ENCODE measurements at places on chromosomes 7 and 10.

- no peaks in the 10 kb centered on the region for H3K4me1 ChIP-seq
- H3K4me3 ChIP-seq = no peak overlapping the region
- H3K36me3 ChIP-seq = no peaks in the 10 kb centered on the region
- H3K27ac ChIP-seq = no peak overlapping the region
Measured at GRCh38 chr7:128119036-128119435, 87.8 kb upstream of the LRRC4 start.

DNA sequence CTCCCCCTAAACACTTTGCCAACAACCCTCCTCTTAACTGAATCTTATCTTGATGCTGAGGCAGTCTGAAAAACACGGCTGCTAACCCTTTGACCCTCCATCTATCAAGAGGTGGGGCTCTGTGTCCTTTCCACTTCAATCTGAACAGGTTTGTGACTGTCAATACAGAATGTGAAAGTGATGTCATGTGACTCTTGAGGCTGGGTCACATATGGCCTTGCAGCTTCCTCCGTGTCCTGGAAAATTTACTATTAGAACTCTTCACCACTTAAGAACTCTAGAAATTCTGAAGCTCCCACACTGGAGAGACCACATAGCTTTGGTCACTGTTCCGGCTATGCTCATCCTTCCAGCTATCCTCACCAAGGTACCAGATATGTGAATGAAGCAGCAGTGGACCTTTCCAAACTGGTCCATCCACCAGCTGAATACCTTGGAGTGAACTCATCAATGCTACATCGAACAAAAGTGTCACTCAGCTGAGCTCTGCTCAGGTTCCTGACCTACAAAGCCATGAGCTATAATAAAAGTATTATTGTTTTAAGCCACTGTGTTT lies 30.7 kb upstream of the ASAH2 start:
- no peak overlapping the region for H3K4me3 ChIP-seq
- H3K27ac ChIP-seq = no peak overlapping the region
- H3K4me1 ChIP-seq = peaks cover 12% of the 10 kb centered on the region

DNA sequence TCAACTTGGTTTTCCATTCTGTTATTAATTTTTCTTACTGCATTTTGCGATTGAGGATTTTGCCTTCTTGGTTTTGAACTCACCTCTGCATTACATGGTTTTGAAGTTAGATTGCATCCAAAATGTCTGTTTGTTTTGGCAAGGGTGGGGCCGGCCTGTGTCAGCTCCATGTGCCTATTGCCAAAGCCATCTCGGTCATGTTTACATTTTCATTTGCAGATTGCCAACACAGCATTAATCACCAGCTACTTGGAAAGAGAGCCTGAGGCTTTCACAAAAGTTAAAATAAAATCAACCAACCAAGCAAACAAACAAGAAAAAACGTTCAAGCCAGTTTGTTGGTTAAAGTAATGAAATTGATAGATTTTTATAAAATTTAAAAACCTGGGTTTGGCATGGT lies 695.8 kb downstream of the TYW1 start:
- H3K36me3 ChIP-seq = no peaks in the 10 kb centered on the region
- no peaks in the 10 kb centered on the region for H3K4me1 ChIP-seq
- no peaks in the 10 kb centered on the region for H3K27me3 ChIP-seq
- no peak overlapping the region for H3K4me3 ChIP-seq

GRCh38 chr7:26295586-26295985 lies 3.9 kb downstream of the SNX10 start:
- no peak overlapping the region for H3K4me3 ChIP-seq
- H3K27me3 ChIP-seq = no peaks in the 10 kb centered on the region
- H3K36me3 ChIP-seq = no peaks in the 10 kb centered on the region
- no peak for DNase-seq

DNA sequence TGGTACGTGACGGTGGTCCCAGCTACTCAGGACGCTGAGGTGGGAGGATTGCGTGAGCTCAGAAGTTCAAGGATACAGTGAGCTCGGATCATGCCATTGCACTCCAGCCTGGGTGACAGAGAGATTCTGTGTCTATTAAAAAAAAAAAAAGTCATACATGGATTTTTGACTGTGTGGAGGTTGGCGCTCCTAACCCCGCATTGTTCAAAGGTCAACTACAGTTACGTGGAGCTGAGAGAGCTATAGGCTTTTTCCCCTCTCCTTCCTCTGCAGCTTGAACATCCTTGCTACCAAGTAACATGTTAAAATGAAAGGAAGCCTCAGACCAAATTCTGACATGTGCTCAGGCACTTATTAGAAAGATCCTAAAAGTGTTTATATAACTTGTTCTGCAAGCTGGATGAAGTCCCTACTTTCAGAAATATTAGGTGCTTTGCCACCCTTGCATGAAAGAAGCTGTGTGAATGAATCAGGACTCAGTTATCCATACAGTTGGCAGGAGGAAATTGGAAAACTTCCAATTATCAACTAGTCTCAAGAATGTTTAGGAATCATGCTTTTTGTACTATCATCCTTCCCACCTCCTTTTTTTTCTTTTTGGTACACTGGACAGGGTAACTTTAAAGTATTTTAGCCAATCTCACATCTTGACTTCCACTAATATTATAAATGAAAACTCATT lies 12.5 kb upstream of the ST7 start:
- no peaks in the 10 kb centered on the region for H3K36me3 ChIP-seq
- H3K4me1 ChIP-seq = no peaks in the 10 kb centered on the region
- DNase-seq = peak; percentile 14
- no peak overlapping the region for H3K4me3 ChIP-seq
- no peaks in the 10 kb centered on the region for H3K27me3 ChIP-seq

- no peaks in the 10 kb centered on the region for H3K4me1 ChIP-seq
- no peak overlapping the region for H3K4me3 ChIP-seq
- H3K27ac ChIP-seq = no peak overlapping the region
- DNase-seq = no peak
Measured at GRCh38 chr7:102469351-102469971, 4.7 kb downstream of the LRWD1 start.

DNA sequence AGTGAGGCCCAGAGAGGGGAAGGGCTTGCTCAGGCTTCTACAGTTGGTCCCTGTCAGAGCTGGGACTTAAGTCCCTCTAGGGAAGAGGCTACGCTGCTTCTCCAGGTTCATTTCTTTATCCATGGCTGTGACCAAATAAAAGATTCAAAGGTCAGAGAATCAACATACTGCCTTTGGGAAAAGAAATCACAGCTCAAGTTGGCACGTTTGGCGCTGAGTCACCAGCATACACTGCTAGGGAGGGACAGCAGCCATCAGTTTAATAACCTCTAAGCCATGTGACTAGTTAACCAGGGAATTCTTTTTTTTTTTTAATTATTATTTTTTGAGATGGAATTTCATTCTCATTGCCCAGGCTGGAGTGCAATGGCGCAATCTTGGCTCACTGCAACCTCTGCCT lies 28.4 kb upstream of the CRHR2 start:
- DNase-seq = peak; percentile 31
- H3K4me3 ChIP-seq = no peak overlapping the region
- H3K27me3 ChIP-seq = peaks cover 8% of the 10 kb centered on the region
- H3K4me1 ChIP-seq = 0 out of 2 replicates have a peak, but pooled peaks cover 6% of the 10 kb centered on the region
- no peaks in the 10 kb centered on the region for H3K36me3 ChIP-seq

GRCh38 chr7:12296051-12296570 lies 85.0 kb downstream of the TMEM106B start:
- H3K27ac ChIP-seq = no peak overlapping the region
- no peaks in the 10 kb centered on the region for H3K4me1 ChIP-seq
- no peaks in the 10 kb centered on the region for H3K27me3 ChIP-seq
- no peak overlapping the region for H3K4me3 ChIP-seq
- DNase-seq = no peak

DNA sequence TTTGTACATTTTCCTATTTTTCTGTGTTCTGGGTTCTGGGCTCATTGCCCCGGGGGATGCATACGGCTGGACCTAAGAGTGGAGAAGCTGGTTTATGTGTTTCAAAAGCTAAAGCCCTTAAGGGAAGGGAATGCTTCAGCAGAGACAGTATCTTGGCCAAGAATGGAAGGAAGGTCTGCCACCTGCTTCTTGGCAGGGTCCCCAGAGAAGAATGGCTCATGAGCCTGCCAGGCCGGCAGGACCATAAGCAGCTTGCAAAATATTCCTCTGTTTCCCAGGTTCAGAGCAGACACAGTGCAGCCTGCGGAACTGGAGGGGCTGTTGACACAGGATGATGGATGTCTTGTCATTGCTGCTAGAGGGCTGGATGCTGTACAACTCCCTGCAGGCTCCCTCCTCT lies 7.8 kb upstream of the ABHD11 start:
- H3K36me3 ChIP-seq = no peaks in the 10 kb centered on the region
- DNase-seq = no peak
- no peaks in the 10 kb centered on the region for H3K4me1 ChIP-seq
- no peaks in the 10 kb centered on the region for H3K27me3 ChIP-seq
- no peak overlapping the region for H3K4me3 ChIP-seq

- H3K27me3 ChIP-seq = no peaks in the 10 kb centered on the region
- DNase-seq = no peak
- no peak overlapping the region for H3K27ac ChIP-seq
- H3K4me3 ChIP-seq = no peak overlapping the region
Measured at GRCh38 chr10:27687743-27688142, 57.9 kb downstream of the MKX start.

DNA sequence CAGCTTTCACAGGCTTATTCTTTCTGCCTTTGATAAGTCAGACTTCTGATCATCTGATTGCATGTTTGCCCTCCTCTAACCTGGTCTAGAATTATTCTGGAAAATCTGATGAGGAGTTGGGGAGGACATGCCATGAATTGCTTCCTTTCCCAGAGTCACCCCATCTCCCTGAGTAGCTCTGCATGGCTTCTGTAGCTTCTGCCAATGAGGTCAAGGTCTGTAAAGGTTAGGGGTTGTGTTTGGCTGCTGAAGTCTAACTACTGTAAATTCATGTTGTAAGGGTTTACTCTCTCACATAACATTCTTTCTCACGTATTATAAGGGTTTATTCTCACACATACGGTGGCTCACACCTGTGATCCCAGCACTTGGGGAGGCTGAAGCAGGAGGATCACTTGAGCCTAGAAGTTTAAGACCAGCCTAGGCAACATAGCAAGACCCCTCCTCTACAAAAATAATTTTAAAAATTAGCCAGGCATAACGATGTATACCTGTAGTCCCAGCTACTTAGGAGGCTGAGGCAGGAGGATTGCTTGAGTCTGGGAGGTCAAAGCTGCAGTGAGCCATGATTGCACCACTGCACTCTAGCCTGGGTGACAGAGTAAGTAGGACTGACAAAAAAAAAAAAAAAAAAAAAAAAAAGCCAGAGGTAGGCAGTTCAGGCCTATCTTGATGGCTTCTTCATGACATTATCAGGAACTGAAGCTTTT lies 10.7 kb downstream of the GSTO2 start:
- peaks cover 1% of the 10 kb centered on the region for H3K4me1 ChIP-seq
- H3K36me3 ChIP-seq = no peaks in the 10 kb centered on the region
- no peaks in the 10 kb centered on the region for H3K27me3 ChIP-seq

- peaks cover 23% of the 10 kb centered on the region for H3K4me1 ChIP-seq
- DNase-seq = peak; percentile 14
- H3K27ac ChIP-seq = no peak overlapping the region
- H3K27me3 ChIP-seq = no peaks in the 10 kb centered on the region
- H3K36me3 ChIP-seq = no peaks in the 10 kb centered on the region
- H3K4me3 ChIP-seq = no peak overlapping the region
Measured at GRCh38 chr7:105245398-105246114, 143.2 kb downstream of the SRPK2 start.

- H3K27me3 ChIP-seq = no peaks in the 10 kb centered on the region
- H3K4me3 ChIP-seq = no peak overlapping the region
- no peaks in the 10 kb centered on the region for H3K4me1 ChIP-seq
- no peak for DNase-seq
- H3K27ac ChIP-seq = no peak overlapping the region
Measured at GRCh38 chr7:125516194-125516593, 586.6 kb upstream of the POT1 start.

DNA sequence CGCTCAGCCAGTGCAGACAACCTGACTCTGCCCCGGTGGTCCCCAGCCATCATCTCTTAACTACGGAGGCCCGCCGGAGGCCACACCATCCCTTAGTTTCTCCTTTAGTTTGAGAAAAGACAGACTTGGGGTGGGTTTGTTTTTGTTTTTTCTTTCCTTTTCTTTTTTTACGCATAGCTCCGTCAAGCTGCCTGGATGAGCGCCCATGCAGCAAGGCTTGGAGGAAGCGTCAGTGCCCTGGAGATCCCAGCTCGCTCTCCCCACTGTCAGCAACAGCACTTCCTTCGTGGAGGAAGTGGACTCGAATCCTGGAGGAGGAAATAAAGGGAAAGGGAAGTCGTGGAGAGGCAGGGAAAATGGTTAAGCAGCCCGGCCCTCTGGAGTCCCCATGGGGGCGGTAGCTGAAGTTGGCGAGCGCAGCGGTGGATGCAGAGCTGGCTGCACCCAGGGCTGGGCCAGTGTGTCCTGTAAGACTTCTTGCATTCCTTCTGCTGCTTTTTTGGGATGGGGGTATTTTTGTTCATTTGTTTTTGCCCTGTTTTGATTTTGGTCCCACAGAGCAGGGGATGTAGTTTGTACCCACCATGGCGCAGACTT lies 35.9 kb upstream of the GJD4 start:
- peaks cover 14% of the 10 kb centered on the region for H3K4me1 ChIP-seq
- H3K27me3 ChIP-seq = no peaks in the 10 kb centered on the region
- no peak overlapping the region for H3K27ac ChIP-seq
- H3K4me3 ChIP-seq = no peak overlapping the region
- peaks cover 20% of the 10 kb centered on the region for H3K36me3 ChIP-seq
- no peak for DNase-seq

- H3K4me3 ChIP-seq = no peak overlapping the region
- DNase-seq = no peak
- no peaks in the 10 kb centered on the region for H3K27me3 ChIP-seq
- no peaks in the 10 kb centered on the region for H3K4me1 ChIP-seq
- H3K36me3 ChIP-seq = peaks cover 14% of the 10 kb centered on the region
Measured at GRCh38 chr7:100811480-100811879, 15.8 kb downstream of the EPHB4 start.

DNA sequence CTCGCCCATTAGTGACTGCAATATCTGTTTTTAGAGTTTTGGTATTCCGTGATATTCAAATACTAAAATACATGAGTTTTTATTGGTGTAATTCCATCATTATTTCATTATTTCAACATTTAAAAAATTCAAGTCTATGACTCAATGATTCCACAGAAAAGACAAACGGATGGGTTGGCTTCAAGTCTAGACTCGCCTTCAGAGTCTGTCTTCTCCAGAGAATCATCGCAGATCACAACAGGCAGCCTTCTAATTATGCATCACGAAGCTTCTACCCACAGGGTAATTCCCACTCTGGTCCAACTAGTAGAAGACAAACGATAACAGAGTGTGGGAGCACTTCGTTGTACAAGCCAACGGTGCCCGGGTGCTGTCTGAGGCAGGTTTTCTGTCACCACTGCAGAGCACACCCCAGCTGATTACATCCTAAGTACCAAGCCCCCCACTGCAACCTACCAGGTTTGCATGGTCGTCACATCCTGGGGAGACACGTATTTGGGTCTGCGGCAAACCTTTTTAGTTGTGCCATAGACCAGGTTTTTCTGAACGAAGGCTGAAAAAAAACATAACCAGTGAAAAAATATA lies 28.9 kb downstream of the PARP12 start:
- H3K4me1 ChIP-seq = peaks cover 37% of the 10 kb centered on the region
- H3K27me3 ChIP-seq = no peaks in the 10 kb centered on the region
- no peak overlapping the region for H3K4me3 ChIP-seq
- no peaks in the 10 kb centered on the region for H3K36me3 ChIP-seq

Data from GM23248 (cell line).